ENCODE measurements at places on chromosomes 7 and 10. TPM values are rescaled to one million over a fixed set of nuclear protein-coding genes. Genes with fewer than 3 reads are reported as not detected.

The HOXA11 gene
- total RNA-seq, result 0.31 TPM

The OR2A1 gene
- total RNA-seq, result not detected

The MAP3K8 gene
- total RNA-seq, result 2.4 TPM

The SCIN gene
- total RNA-seq, result 0.13 TPM

The MACROH2A2 gene
- 0.16 TPM for total RNA-seq

The LRIT1 gene
- not detected for total RNA-seq

The TRIM73 gene
- 0.88 TPM for total RNA-seq

The EPHB4 gene
- 582 TPM for total RNA-seq

The TDRD1 gene
- total RNA-seq, result not detected

The ATOH7 gene
- total RNA-seq, result not detected

The ACSL5 gene
- 35.8 TPM for total RNA-seq

The LRRC18 gene
- total RNA-seq, result not detected

The POM121 gene
- 9.8 TPM for total RNA-seq

The RPEL1 gene
- total RNA-seq, result not detected

The MKX gene
- 0.19 TPM for total RNA-seq

The HGF gene
- 0.82 TPM for total RNA-seq

The GIMAP6 gene
- 136 TPM for total RNA-seq

The SLC13A4 gene
- not detected for total RNA-seq

The CD36 gene
- total RNA-seq, result 288 TPM

The TMEM213 gene
- total RNA-seq, result not detected
